ENCODE measurements at places on chromosomes 16 and 17.

DNA sequence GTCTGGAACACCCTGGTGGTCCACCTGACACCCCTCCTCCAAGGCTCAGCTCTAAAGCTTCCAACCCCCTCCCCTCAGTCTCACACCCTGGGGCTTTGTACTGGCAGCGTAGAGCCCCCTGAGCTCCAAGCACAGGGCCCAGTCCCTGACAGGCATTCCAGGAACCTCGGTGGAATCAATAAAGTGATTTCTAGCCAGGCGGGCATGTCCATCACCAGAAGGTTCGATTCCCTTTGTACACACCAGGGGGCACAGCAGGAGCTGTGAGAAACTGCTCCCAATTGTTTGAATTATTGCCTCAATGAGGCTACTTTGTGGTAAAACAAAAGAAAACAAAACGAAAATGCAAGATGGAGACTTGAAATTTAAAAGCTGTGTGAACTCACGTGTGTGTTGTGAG lies 51.8 kb downstream of the SMPD3 start:
- no peak for DNase-seq
- H3K27ac ChIP-seq = no peak overlapping the region
- no peaks in the 10 kb centered on the region for H3K4me1 ChIP-seq
- H3K4me3 ChIP-seq = no peak overlapping the region
- H3K27me3 ChIP-seq = peaks cover 13% of the 10 kb centered on the region

GRCh38 chr17:72438783-72439182 lies 318.0 kb downstream of the SOX9 start:
- no peaks in the 10 kb centered on the region for H3K4me1 ChIP-seq
- no peaks in the 10 kb centered on the region for H3K27me3 ChIP-seq
- DNase-seq = no peak
- no peak overlapping the region for H3K4me3 ChIP-seq

- no peak overlapping the region for H3K4me3 ChIP-seq
- DNase-seq = no peak
- H3K27me3 ChIP-seq = peaks cover 33% of the 10 kb centered on the region
- no peak overlapping the region for H3K27ac ChIP-seq
These were observed 6.4 kb downstream of the CYB561 start for GRCh38 chr17:63439687-63440086.

DNA sequence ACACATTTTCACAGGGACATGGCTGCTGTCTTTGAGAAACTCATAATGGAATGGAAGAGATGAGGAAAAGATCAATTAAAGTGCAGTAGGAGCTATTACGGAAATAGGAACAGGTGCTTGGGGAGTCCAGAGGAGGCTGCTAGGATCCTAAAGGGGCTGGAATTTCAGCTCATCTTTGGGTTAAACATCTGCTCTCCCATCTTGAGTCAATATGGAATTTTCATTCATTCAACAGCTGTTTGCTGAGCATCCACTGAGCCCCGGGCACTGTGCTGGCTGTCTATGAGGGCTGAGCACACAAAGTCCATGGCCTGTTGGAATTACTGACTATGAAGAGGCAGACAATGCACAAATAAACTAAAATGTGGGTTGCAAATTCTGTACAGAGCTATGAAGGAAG lies 47.9 kb downstream of the ASIC2 start:
- no peak for DNase-seq
- peaks cover 11% of the 10 kb centered on the region for H3K27me3 ChIP-seq
- H3K36me3 ChIP-seq = no peaks in the 10 kb centered on the region
- H3K4me1 ChIP-seq = no peaks in the 10 kb centered on the region

DNA sequence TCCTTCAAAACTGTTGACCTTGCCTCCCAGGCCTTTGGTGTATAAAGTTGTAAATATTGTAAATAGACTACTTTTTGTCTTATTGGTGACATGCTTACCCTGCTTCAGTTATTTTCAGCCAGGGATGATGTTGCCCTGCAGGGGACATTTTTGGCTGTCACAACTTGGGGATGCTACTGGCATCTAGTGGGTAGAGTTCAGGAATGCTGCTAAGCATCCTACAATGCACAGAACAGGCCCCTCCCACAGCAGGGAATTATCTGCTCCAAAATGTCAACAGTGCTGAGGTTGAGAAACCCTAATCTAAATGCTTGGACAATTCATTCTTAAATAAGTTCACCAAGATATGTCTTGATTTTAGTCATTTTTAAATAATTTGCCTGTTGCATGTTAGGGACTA lies 459.8 kb downstream of the PMP22 start:
- no peak overlapping the region for H3K27ac ChIP-seq
- H3K4me1 ChIP-seq = no peaks in the 10 kb centered on the region
- no peaks in the 10 kb centered on the region for H3K27me3 ChIP-seq
- no peaks in the 10 kb centered on the region for H3K36me3 ChIP-seq
- H3K4me3 ChIP-seq = no peak overlapping the region

DNA sequence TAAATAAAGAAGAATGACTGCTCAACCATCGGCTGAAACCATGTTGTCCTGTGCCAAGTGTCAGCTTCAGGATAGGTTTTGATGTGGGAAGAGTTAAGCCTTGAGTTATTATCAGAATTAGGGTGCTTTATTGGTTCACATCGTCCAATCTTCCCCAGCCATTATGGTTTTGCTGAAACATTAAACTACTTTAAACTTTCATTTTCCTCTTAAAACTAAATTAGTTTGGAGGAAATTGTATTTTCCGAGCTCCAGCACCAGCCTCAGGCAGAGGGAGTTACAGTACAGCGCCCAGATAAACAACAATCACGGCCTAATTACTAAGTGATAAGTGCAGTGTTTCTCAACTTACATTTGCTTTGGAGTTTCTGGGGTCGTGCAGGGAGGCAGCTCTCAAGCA lies 80.2 kb downstream of the TMEM114 start:
- DNase-seq = no peak
- no peak overlapping the region for H3K27ac ChIP-seq
- H3K27me3 ChIP-seq = no peaks in the 10 kb centered on the region
- H3K4me1 ChIP-seq = no peaks in the 10 kb centered on the region
- H3K36me3 ChIP-seq = no peaks in the 10 kb centered on the region

Data from tibial artery (tissue), 4 donors.